ENCODE measurements at places on chromosomes 7 and 10.

DNA sequence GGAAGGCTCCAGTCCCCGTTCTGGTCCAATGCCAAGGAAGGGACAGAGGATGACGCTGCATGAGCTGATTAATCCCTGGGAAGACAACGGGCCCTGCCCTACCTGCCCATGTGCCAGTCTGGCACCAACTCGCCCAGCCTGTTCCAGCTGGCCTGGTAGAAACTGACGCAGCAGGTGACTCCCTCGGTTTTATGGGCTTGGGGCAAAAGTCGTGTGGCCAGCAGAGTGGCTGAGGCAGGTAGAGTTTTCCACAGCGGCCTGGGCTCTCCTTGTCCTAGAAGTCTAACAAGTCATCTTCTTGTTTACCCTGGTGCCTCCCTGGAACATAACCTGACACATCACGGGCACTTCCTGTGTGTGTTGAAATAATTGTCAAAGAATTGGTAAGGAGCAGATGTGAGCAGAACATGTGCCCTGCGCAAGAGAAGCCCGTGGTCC, 20.4 kb upstream of the LMTK2 start:
- no peak for DNase-seq

- DNase-seq, result no peak
Observed at GRCh38 chr10:25047591-25048301, 31.3 kb downstream of the THNSL1 start.

DNA sequence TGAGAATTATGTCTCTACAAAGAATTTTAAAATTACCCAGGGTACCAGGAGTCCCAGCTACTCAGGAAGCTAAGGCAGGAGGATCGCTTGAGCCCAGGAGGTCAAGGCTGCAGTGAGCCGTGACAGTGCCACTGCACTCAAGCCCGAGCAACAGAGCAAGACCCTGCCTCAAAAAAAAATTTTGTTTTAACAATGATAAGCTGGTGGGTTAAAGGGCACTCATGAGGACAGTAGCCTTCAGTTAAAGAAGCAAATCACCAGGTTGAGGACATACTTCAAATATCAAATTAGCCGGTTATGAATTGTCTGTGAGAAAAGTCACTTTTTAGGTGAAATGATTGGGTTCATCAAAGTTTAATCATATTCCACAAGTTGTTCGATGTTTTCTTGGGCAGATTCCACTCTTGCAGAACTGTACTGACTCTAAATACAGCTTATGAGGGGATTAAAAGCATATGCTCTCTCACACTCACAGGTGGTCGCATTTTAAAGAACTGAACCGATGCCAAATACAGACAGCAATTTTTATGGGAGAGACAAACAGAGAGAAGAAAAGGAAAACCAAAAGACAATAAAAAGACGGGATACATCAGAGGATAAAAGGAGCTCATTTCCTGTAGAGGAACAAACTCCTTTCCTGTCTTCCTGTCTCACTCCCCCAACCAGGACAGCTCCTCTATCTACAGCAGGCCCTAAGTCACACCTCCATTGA, 582.8 kb upstream of the NRP1 start:
- no peak for DNase-seq

DNA sequence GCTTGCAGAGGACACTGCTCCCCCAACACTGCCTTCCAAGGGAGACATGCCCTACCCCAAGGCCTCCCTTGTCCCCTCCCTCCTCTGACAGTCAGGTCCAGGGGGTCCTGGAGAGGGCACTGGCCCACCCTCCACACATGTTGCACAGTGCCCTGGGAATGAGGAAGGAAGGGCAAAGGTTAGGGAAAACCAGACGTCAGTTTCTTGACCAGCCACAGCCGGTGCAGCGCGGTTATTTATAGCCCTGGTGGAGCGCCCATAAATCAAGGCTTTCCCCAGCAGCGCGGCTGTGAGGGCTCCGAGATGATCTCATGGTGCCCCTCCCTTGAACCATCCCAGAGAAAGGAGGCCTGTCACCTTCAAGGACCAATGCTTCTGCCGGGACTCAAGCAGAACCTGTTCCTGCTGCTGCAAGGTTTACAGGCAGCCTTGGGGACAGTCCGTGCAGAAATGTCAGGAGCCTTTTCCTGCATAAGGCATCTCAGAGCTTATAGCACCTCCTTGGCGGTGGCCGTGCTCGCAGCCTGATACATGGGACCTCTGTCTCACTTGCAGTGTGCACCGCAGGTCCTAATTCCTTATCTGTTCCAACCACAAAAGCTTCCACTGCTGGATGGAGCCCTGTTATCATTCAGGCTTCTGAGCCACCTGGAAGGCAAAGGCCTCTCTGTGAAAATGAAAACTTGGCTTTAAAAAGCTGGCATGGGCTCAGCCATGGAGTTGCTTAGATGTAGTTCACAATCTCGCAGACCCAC, 127.3 kb downstream of the LHPP start:
- DNase-seq, result no peak

DNA sequence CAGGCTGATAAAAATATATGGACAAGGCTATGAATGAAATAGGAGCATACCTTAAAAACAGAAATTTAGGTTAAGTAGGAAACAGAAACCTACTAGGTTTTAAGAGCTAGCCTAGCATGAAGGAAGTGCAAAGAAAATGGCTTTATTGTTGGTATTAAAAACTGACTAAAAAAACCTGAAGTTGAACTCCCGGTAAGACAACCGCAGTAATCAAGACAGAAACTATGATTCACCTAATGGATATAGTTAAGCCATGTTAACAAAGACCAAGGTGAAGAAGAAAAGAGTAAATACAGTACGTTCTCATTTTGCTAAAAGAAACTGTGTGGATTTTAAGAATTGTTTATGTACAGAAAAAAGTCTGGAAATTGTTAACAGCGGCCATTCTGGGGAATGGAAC, 2.5 kb downstream of the RTKN2 start:
- DNase-seq, result no peak

DNA sequence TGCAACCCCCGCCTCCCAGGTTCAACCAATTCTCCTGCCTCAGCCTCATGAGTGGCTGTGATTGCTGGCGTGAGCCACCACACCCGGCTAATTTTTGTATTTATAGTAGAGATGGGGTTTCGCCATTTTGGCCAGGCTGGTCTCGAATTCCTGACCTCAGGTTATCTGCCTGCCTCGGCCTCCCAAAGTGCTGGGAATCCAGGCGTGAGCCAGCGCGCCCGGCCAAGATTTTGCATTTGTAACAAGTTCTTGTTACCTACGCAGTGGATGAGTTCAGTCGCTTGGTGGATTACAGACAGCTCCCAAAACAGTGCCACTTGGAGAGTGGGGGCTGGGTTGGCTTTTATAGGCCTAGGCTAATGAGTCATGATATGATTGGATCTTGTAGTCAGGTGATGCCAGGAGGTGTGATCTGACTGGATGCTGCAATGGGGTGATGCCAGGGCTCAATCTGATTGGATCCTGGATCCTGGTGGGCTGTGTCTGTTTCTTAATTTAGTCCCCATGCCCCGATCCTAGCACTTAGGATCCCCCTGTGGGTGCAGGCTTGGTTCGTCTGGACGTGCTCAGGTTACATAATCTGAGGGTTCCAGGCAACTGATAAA, 20.3 kb downstream of the SBDS start:
- DNase-seq, result no peak

Measured in stimulated activated CD4-positive, alpha-beta T cell treated with anti-CD3 and anti-CD28 coated beads, Interleukin-12 subunit alpha, Interleukin-12 subunit beta, amount 100 ng/mL, for 48 hours (primary cell).